ENCODE measurements at places on chromosomes 2 and 18.
A peak's percentile ranks its signal among the peaks of the same experiment; 100 is the strongest.

DNA sequence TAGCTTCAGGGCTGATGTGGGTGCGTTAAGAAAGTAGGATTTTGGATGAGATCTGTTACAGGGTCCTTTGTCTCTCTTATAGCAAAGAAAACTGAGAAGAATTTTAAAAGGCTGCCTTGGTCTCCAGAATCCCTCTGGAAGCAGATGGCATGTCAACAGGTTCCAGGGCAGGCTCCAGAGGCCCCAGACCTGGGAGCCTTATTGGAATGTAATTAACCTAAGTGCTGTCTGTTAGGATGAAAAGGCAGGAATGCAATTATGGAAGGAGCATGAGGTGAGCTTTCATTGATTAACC is 97.2 kb upstream of the PKDCC start:
- no peak for DNase-seq

- no peak for DNase-seq
Measured at GRCh38 chr18:68713796-68714195, 1.1 kb downstream of the TMX3 start.

DNA sequence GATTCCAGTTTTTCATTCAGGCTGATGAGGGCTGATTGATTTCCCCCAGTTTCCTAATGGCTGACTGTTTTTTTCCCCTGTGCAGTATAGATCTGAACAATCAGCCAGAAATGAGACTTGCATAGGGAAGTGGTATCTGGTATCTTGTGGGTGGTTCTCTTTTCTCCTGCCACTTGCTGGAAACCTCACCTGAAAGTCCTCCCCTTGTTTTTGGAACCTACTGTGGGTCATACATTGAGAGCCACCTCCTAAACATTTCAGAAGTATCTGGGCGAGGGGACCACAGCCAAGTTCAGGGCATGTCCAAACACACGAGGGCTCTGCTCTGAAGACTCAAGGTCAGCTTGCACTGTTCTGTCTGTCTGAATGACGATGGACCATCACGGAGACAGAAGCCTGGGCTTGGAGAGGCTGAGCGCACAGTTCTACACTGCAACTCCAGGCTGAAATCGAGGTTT is 19.3 kb downstream of the ALPK2 start:
- DNase-seq: no peak

DNA sequence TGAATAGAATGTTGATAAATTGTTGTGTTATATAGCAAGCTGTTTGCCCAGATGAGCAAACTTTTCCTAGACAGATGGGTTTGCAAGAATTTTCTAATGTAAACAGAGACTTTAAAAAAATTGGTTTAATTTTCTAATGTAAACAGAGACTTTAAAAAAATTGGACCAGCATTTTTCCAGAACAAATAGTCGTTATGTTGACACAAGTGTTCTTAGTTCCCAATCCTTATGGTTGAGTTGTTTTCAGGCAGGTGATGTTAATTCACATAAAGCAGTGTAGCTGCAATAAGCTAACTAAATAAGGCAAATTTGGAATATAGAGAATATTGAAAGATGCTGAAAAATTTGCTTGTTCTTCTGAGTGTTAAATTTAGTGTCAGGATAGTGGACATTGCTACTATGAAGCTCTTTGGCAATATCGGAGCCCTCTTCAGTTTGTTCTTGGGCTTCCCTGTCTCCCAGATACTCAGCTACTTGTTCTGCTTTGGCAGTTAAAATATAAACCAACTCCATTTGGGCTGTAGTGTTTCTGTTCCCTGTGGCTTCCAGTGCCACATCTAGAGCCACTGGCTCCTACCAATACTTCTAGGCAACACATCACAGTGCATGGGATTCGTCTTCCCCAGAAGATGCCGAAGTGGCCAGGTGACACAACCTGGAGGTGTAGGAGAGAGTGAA is 105.7 kb downstream of the DYNAP start:
- no peak for DNase-seq

GRCh38 chr18:3262234-3263131 is 550 bp downstream of the MYL12B start:
- peak; percentile 16 for DNase-seq

GRCh38 chr2:54589340-54590215 is 133.5 kb downstream of the SPTBN1 start:
- no peak for DNase-seq

- no peak for DNase-seq
Measured at GRCh38 chr18:49520661-49521145, 33.7 kb upstream of the C18orf32 start.

GRCh38 chr2:222613715-222614331 is 42.1 kb downstream of the FARSB start:
- DNase-seq: no peak

- DNase-seq: peak; percentile 2
Measured at GRCh38 chr2:100142393-100142792, at the start of gene AFF3. AFF3 (minus strand) TSS chr2:100142590; CDS start chr2:100104454, 38,136 bp downstream.

GRCh38 chr2:167489325-167489724 is 601.0 kb downstream of the XIRP2 start:
- no peak for DNase-seq

DNA sequence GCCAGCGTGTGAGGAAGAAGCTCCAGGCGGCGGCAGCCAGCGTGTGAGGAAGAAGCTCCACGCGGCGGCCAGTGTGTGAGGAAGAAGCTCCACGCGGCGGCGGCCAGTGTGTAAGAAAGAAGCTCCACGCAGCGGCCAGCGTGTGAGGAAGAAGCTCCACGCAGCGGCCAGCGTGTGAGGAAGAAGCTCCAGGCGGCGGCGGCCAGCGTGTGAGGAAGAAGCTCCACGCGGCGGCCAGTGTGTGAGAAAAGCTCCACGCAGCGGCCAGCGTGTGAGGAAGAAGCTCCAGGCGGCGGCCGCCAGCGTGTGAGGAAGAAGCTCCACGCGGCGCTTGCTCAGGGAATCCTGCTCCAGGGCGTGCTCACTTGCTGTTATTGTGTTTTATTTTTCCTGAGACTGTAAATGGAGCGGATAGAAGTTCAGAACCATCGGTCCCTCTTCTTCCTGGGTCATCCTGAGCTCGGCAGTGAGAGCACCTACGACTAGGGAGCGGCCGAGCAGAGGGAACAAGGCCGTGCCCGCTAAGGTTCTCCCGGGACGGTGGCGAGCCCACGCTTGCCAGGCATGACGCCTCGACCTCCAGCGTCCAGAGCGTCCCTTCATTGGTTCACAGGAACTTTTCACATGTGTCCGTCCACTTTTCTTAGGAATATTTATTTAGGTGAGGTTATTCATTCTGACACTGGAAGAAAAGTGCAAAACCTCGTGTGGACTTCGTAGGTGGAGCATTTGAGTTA is 94.2 kb downstream of the TMEM18 start:
- DNase-seq: no peak

GRCh38 chr2:137747509-137747908 is 216.8 kb upstream of the HNMT start:
- DNase-seq: no peak

- DNase-seq: no peak
Measured at GRCh38 chr2:136206613-136207012, 88.7 kb upstream of the CXCR4 start.

DNA sequence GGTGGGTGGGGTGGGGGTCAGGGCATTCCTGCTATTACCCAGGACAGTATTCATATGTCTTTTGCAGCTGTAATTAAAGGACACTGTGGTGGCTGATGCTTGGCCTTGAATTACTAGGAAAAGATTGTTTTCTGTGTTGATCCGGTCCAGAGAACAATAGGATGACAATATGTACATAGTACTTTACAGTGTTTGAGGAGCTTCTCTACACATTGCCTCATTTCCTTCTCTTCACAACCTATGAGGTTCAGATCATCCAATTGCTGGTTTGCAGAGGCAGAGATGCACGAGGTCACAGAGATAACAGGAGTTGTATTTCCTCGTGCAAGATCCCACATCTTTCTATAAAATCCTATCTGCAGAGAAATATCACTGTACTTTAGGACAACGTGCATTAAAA is 119.5 kb downstream of the LIPG start:
- no peak for DNase-seq

DNA sequence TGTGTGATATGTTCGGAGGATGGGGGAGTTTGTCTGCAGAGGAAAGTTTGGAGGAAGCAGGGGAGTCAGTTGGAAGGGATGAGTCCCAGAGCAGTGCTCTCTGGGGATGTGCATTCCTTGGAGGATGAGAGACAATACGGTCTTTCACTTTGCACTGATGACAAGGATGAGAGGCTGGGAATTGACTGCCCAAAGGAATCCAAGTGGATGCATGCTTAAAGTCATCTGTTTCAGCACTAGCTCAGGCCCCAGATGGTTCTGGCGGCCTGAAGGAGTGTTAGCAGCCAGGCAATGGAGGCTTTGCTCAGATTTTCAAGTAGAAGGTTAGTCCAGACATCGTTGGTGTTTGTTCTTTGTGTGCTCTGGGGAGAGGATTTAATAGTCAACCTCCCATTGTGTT is 100.2 kb downstream of the CRIM1 start:
- DNase-seq: no peak

DNA sequence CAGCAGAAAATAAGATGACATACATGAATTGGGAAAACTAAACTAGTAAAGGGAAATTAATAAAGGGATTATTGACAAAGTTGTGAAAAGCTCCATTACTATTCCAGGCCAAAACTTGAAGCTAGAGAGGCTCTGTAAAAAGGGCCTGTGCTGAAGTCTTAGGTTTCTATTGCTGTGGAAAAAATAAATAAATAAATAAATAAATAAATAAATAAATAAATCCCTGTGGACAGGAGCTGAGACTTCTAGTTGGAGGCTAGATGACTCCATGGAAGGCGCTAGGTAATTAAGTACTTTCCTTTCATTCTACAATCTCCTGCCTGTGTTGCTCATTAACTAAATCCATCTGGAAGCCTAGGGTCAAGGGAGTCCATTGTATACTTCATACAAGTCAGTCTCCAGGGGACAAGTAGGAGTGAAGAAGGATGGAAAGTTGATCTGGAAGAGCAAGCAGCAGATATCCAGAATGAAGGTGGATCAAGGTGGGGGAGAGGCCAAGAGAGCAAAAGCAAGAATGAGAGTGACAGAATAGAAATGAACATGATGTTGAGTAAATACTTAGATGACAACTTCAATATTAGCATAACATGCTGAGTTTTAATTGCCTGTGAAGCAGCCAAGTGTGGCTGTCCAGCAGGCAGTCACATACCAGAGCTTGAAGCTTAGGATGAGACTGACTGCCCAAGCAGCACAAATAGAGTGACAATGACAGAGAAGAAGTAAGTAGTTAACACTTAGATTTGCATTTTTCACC is 26.2 kb upstream of the CCNT2 start:
- DNase-seq: no peak

- DNase-seq: no peak
Measured at GRCh38 chr18:73381016-73381698, 513.4 kb upstream of the NETO1 start.

- DNase-seq: no peak
Measured at GRCh38 chr2:86025976-86026743, 79.5 kb downstream of the POLR1A start.

GRCh38 chr2:63850204-63850571 is 8.5 kb downstream of the UGP2 start:
- DNase-seq: no peak

DNA sequence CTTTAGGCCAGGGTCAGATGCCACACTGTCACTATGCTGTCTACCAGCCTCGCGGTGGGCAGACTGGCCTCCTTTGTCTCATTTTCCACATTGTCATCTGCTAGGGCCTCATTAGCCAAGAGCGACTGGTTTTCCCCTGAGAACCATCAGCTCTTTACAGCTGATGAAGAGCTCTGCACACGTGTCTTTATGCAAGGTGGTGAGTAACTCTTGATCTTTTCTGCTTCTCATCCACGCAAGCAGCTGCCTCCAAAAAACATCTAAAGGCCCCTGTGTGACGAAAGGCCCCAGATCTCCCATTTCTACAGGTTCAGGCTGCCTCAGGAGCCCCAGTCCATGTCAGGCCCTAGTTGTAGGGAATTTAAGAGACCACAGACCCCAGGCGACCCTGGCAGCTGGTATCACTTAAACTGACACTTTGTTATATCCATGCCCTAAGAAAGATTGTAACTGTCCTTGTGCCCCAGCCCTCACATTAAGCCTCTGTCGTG is 52.9 kb downstream of the DPYSL5 start:
- no peak for DNase-seq

- no peak for DNase-seq
Measured at GRCh38 chr18:33135951-33136660, 304.4 kb downstream of the CCDC178 start.

Measured in activated T-helper 1 cell treated with Interleukin-2 at 50 U/mL for 16 hours (primary cell).